ENCODE measurements at places on chromosomes 7 and 10.

GRCh38 chr7:150977382-150978125 is 567 bp downstream of the KCNH2 start:
- DNase-seq: no peak

DNA sequence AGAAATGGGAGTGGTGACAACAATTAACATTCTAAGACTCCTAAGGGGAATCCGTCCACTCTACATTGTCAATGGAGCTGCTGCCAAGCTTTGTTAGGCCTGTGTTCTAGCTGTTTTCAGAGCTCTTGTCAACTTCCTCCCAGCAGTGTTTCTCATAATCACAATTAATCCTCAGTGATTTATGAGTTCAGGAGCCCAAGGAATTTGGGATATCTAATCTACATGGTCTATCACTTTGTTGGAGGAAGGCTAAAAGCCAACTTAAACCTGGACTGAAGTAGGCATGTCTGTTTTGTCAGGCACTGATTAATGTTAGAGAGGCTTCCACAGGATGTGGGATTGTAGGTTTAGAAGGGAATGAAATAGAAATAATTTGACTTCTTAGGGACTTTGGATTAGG is 10.2 kb upstream of the OR2F2 start:
- DNase-seq: no peak

GRCh38 chr10:71099731-71100361 is 112.5 kb upstream of the UNC5B start:
- no peak for DNase-seq

- DNase-seq: peak; percentile 40
These were observed 42.2 kb downstream of the BMPR1A start for GRCh38 chr10:86798611-86799010.

- peak; percentile 38 for DNase-seq
These were observed 14.8 kb downstream of the ANK3 start for GRCh38 chr10:60374836-60375235.

GRCh38 chr10:8037941-8038894 is 16.3 kb upstream of the GATA3 start:
- DNase-seq: no peak

DNA sequence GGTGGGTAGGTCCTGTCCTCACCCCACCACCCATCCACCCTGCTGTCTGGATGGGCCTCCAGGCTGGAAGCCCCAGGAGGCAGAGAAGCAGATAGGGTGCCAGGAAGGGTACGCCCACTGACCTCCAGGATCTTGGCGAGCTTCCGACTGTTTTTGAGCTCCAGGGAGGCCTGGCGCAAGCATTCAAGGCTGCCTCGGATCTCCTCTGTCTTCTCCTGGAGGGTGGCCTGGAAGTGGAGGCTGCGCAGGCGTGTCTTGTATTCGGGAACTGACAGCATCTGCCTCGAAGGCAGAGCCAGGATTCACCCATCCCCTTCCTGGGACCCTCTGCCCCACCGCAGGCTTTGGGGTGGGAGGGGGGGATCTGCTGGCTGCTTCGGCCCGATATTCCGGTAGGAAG is 48.4 kb downstream of the GRID2IP start:
- DNase-seq: no peak

DNA sequence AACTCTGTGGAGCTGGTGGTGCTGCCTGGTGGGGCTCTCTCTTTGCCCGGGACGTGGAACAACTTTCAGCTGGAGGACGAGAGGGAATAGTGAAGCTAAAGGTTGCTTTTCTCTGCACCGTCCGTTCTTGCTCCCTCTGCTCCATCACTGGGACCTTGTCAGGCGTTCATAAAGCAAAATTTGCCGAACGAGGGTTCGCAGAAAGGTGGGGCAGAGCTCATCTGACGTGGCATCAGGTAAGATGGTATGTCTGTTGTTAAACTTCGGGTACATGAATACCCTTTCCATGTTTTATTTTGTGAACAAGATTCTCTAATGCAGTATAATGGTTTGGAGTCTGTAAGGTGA is 416 bp downstream of the BBS9 start:
- DNase-seq: no peak
